ENCODE measurements at places on chromosomes 11 and 22.

DNA sequence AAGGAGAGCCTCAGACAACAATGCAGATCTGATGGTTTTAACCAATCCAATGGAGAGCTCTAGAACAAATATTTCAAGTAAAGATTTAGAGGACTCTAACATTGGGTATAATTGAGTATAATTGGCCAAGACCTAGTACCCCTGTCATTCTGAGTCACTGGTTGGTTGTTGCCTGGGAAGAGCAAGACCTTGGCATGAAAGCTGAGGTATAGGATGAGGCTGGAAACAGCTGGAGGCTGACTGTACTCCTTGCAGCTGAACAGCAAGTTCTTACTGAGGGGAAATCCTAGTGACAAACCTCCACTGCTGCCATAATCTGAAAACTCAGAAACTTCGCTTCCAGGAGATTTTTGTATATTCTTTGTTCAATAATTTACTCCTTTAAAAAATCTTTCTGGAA is 54.3 kb upstream of the MUC15 start:
- no peak for DNase-seq

DNA sequence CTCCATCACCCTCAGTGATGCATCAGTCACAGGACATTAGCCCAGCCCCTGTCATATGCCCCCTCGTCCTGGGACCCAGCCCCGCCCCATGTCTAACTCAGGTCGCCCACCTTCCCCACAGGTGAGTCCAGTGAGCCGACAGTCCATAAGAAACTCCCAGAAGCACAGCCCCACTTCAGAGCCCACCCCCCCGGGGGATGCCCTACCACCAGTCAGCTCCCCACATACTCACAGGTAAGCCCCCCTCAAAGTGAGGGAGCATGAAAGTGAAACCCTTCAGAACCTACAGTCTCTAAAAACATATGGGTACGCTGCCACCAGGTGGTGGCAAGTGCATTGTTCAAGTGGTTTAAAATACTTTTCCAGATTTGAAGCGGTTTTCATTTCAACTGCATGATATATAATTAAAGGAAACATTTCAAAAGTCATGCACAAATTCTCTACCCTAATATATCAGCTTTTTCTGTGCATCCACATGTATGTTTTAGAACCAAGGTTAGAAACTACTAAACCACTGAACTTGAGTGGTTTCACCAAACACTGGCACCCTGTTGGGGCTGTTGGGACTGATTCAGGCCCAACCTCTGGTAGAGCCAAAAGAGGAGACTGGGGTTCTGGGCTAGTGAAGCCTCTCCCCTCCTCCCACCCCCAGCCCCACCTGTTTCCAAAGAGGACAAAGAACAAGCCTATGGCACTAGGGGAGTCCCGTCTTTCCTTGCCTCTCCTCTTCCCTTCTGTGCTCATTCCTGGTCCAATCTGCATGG is 17.3 kb downstream of the EPS8L2 start:
- peak; percentile 17 for DNase-seq

GRCh38 chr22:30282616-30283046 is 6.7 kb downstream of the CASTOR1 start:
- no peak for DNase-seq

GRCh38 chr11:111629499-111629898 is 27.2 kb downstream of the SIK2 start:
- DNase-seq: no peak

GRCh38 chr22:37427711-37428635 is 694 bp upstream of the ELFN2 start:
- DNase-seq: no peak

GRCh38 chr22:49305966-49306631 is 521.6 kb downstream of the BRD1 start:
- no peak for DNase-seq

- no peak for DNase-seq
These were observed 15.0 kb upstream of the OR8B8 start for GRCh38 chr11:124460459-124460858.

DNA sequence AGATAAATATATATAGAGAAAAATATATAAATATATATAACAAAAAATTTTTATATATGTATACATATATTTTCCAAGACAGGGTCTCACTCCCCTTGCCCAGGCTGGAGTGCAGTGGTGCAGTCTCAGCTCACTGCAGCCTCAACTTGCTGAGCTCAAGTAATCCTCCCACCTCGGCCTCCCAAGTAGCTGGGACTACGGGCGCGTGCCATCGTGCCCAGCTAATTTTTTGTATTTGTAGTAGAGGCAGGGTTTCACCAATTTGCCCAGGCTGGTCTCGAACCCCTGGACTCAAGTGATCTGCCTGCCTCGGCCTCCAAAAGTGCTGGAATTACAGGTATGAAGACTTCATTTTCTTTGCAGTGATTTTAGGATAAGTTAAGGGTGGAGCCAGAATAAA is 38.9 kb upstream of the SEPTIN5 start:
- no peak for DNase-seq
